ENCODE measurements at places on chromosomes 3 and 15. TPM values are rescaled to one million over a fixed set of nuclear protein-coding genes. Genes with fewer than 3 reads are reported as not detected.

GRCh38 chr15:81909011-81909358 lies 136.8 kb downstream of the MEX3B start:
- H3K4me1 ChIP-seq, result no peaks in the 10 kb centered on the region
- no peak overlapping the region for H3K4me3 ChIP-seq
- H3K27ac ChIP-seq, result no peak overlapping the region
- no peak for DNase-seq
- no peaks in the 10 kb centered on the region for H3K27me3 ChIP-seq

COL6A6 gene
- not detected for total RNA-seq

DNA sequence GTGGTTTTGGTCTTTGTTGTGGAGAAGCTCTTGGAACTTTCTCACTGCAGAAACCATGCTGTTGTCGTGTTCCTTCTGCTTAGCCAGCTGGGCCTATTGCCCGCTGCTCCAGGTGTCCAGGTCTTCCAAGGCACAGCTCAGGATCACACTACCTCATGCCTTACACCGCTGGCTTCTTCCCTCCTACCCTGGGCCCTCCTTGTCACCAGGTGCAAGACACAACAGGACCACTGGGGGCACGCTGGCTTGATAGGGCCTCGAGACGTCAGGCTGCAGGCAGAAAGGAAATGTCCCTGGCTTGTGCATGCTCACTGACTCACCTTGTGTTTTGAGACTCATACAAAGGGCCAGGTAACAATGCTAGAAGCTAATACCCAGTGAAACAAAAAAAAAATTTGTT lies 32.3 kb downstream of the PAQR9 start:
- H3K4me3 ChIP-seq, result no peak overlapping the region
- H3K27ac ChIP-seq, result no peak overlapping the region
- no peaks in the 10 kb centered on the region for H3K4me1 ChIP-seq
- no peak for DNase-seq
- H3K27me3 ChIP-seq, result no peaks in the 10 kb centered on the region

GRCh38 chr3:143016321-143016972 lies 15.1 kb downstream of the U2SURP start:
- H3K27ac ChIP-seq, result no peak overlapping the region
- DNase-seq, result no peak
- H3K4me3 ChIP-seq, result no peak overlapping the region
- no peaks in the 10 kb centered on the region for H3K27me3 ChIP-seq
- 0 out of 2 replicates have a peak, but pooled peaks cover 7% of the 10 kb centered on the region for H3K4me1 ChIP-seq

- H3K4me1 ChIP-seq, result no peaks in the 10 kb centered on the region
- H3K27me3 ChIP-seq, result no peaks in the 10 kb centered on the region
- DNase-seq, result no peak
- no peaks in the 10 kb centered on the region for H3K36me3 ChIP-seq
- no peak overlapping the region for H3K27ac ChIP-seq
These were observed 285.6 kb downstream of the WDR72 start for GRCh38 chr15:53473886-53474285.

GRCh38 chr15:68369931-68370767 lies 61.8 kb downstream of the ITGA11 start:
- H3K36me3 ChIP-seq, result no peaks in the 10 kb centered on the region
- no peak overlapping the region for H3K27ac ChIP-seq
- no peak for DNase-seq
- no peaks in the 10 kb centered on the region for H3K4me1 ChIP-seq
- H3K27me3 ChIP-seq, result no peaks in the 10 kb centered on the region

- no peaks in the 10 kb centered on the region for H3K27me3 ChIP-seq
- H3K4me3 ChIP-seq, result no peak overlapping the region
- H3K27ac ChIP-seq, result no peak overlapping the region
These were observed 37.1 kb downstream of the EIF4E3 start for GRCh38 chr3:71688121-71688520.

All from Caco-2 (cell line).